ENCODE measurements at places on chromosomes 4 and X.

- no peak for DNase-seq
These were observed 413.2 kb upstream of the CXorf51B start for GRCh38 chrX:146396409-146396808.

GRCh38 chrX:154056770-154057241 lies 37.1 kb upstream of the IRAK1 start:
- DNase-seq: peak; percentile 27

DNA sequence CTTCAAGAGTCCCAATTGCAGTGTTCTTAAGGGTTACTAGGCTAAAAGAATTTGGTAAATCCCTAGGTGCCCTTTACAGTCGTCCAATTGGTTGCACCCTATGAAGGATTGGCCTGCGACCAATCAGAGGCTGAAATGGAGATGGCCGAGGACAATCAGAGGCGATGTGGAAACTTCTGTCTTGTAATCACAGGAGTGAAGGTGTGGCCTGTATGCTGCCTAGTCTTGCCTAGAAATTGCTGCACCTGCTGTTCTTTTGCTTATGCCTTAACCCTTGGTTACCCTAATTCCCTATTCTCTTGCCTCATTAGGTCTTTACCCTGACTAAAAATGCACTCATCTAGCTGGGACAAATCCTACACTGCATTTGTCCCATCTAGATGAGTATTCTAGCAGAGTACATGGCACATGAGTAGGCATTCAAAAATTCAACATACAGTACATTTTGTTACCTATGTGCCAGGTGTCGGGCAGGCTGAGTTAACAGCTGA lies 1.0 kb upstream of the DCK start:
- peak; percentile 26 for DNase-seq

DNA sequence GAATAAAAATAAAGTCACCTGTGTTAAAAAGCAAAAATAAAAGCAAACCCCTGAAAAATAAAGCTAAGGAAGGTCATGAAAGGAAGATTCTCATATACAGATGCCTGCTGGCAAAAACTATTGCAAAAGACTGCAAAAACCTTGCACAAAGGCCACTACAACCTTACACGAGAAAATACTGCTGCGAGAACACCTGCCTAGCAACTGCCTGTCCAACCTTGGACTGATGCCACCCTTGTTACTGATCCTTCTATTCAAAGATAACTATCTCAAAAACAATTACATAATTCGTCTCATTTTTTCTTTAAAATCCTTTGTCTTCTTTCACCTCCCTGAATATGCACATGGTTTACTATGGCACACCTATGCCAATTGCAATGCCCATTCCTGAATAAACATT lies 49.6 kb downstream of the SLC2A9 start:
- no peak for DNase-seq

GRCh38 chr4:64911846-64912245 lies 502.6 kb upstream of the TECRL start:
- DNase-seq: no peak

GRCh38 chr4:169756971-169757574 lies 671 bp downstream of the HPF1 start:
- peak; percentile 19 for DNase-seq

GRCh38 chrX:86014421-86014820 lies 32.9 kb downstream of the CHM start:
- no peak for DNase-seq

- peak; percentile 89 for DNase-seq
These were observed 4.6 kb downstream of the MAGIX start for GRCh38 chrX:49166914-49167739.

GRCh38 chrX:154419189-154419588 lies 7.8 kb downstream of the TAFAZZIN start:
- no peak for DNase-seq

DNA sequence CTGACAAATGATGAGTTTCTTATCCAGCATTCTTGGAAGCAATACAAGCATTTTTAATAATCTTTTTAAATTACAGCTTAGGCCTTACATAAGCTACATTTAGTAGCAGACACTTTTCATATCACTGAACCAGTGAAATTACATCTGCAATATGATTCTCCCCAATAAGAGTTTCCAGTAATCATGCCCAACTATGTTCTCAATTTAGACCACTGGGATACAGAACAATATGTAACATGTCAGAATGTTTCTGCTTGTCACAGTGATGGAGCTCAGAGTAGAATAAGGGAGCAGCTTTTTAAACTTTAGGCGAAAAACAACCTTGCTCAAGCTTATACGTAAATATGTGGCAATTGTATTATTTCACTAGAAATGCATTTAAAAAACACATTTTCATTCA lies 1132.2 kb downstream of the FAT4 start:
- DNase-seq: no peak

DNA sequence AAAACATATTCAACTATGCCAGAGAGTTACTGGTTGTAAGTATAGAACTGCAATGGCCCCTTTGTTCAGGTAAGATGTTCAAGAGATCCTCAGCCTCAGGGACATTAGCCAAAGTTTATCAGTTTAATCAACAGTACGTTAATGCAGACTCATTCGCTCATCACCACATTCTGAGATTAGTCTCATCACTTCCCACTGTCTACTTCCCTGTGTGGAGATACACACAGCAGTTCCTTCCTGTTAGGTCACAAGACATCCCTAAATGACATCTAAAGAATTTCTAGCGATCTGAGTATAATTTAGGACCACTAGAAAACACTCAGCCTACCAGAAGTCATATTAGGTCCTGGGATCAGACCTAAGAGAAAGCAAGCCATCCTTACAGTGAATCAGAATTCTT lies 10.4 kb downstream of the SLC10A7 start:
- peak; percentile 69 for DNase-seq

DNA sequence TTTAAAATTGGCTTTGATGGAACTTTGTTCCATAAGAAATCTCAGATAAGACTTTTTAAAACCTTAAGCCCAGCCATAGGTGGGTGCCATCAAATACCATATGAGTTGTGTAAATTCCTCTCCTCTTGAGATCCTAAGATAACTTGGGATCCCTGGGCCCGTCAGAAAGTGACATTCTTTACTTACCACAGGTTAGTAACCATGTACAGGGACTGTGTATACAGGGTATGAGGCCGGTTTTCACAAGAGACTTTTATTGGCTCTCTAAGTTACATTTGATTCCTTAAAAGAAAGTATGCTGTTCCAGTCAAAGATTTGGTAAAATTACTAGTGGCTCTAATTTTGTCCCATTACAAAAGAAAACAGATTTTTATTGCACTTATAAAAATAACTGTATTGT lies 110.1 kb downstream of the APOOL start:
- DNase-seq: no peak

GRCh38 chr4:15516494-15516893 lies 46.8 kb downstream of the CC2D2A start:
- no peak for DNase-seq

- DNase-seq: peak; percentile 5
These were observed 84.9 kb downstream of the RAB28 start for GRCh38 chr4:13399257-13399656.

GRCh38 chr4:68249434-68249833 lies 3.9 kb upstream of the TMPRSS11B start:
- DNase-seq: no peak

GRCh38 chr4:8276358-8277240 lies 7.0 kb downstream of the HTRA3 start:
- no peak for DNase-seq

- no peak for DNase-seq
These were observed 639 bp upstream of the SORCS2 start for GRCh38 chr4:7191546-7192251.

- no peak for DNase-seq
These were observed 42.4 kb downstream of the KIAA0232 start for GRCh38 chr4:6824772-6825402.

DNA sequence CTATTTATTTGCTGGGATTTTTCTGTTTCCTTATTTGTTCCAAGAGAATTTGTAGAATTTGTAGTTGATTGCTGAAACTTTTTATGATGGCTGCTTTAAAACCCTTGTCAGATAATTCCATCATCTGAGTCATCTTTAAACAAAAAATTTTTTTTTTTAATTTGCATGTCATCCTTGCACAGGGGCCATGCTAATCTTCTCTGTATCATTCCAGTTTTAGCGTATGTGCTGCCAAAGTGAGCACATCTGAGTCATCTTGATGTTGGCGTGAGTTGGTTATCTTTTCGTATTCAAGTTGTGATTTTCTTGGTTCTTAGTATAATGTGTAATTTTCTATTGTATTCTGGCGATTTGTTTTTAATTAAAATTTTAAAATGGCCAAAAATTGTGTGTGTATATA lies 18.7 kb upstream of the ZNF157 start:
- DNase-seq: no peak

DNA sequence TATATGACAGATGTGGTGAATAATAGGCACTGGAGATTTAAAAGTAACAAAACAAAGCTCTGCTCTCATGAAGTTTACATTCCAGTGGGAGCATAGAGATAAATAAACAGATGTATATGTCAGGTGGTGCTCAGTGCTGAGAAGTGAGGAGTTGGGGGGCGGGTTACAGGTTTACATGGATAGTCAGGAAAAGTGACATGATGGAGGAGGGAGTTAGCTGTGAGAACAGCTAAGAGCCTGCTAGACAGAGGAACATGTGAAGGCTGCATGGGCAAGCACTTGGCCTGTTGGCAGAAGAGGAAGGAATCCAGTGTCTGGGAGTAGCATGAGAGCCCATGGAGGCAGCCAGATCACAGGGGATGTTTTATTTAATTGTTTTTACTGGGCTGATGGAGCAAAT lies 10.2 kb upstream of the TMEM156 start:
- no peak for DNase-seq

GRCh38 chrX:8432396-8432795 lies 32.2 kb upstream of the VCX3B start:
- DNase-seq: no peak

DNA sequence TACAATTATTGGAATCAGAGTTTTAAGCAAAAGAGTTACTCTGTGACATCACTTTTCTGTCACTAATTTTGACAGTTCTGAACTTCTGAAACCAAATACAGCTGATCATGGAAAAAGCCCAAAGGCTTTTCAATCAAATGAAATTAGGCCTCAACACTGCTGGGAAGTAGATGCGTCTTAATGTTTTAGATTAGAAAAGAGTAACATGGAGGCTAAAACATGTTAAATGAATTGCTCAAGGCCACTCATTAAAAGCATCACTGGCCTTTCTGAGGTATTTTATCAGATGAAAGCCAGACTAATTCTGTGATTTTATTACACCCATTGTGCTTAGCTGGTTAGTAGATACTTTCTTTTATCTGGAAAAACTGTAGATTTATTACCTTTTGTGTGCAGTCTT lies 672.6 kb downstream of the CENPC start:
- no peak for DNase-seq

DNA sequence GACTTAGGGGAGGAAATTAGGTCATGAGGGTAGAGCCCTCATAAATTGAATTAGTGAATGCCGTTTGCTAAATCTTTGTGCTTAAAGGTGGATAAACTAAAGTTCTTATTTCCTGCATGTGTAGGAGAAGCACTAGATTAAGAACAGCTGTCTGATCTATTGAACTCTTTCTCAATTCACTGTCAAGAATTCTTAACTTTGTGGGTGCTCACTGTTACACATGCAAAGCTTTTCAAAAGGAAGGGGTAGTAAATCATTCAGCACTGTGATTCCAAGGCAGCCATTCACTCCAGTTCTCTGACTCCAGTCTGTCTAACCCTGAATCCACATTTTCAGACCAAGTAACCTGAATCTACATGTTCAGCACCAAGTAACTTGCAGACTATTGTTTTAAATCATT lies 1520.1 kb downstream of the PCDH18 start:
- DNase-seq: no peak

DNA sequence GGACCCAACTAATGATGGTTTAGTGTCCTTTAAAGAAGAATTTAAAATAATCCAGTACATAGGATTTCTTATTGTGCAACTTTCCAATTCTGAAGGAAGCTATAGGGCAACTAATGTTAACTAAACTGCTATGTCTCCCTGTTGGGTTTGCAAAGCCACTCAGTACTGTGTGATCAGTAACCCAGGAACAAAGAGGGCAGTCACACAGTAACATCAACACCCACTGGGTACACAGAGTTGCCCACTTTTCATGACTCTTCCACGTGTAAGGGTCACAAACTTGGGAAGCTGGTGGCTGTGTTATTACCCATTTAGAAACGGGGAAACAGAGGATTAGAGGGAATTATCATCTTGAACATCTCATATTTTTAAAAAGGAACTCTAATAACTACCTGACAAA lies 555.0 kb upstream of the DIPK2B start:
- no peak for DNase-seq

GRCh38 chrX:41347186-41347585 lies 13.2 kb downstream of the DDX3X start:
- DNase-seq: no peak

GRCh38 chrX:118506805-118507480 lies 11.3 kb downstream of the DOCK11 start:
- no peak for DNase-seq

DNA sequence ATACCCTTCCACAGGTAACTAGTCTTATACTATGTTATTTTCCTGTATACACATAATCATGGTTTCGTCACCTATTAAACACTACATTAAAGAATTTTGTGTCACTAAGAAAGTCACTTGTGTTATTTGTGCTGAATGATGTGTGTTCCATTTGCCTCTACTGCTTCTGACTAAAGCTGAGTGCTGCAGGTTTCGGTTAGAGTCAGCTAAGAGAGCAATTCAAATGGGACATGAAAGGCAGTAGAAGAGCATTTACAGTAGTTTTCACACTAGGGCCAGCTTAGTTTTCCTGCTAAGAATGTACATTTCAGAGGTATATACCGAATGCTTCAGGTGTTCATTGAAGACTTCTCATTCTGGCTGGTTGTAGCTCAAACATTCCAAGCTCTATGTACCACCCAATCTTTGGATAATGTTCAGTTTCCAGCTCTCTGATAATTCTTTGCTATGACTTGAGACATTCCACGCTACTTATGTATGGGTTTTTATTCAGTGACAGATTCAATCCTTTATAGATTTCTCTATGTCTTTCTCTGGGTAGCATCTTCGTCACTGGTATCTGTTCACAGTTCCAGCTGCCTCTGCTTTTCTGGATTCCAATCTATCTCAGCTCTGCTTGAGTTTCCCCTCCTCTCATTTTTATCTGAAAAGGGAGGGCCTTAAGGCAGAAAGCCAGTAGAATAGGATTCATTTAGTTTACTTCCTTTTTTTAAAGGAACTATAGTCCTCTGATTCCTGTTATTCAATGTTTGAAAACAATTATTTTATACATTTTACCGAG lies 164.4 kb downstream of the CXXC4 start:
- no peak for DNase-seq

GRCh38 chr4:77446601-77447000 lies 159.0 kb upstream of the CXCL13 start:
- DNase-seq: no peak

- DNase-seq: no peak
These were observed 969.1 kb upstream of the PCDH10 start for GRCh38 chr4:132180020-132180427.

- DNase-seq: peak; percentile 64
These were observed 21.9 kb upstream of the EMCN start for GRCh38 chr4:100539706-100540105.

GRCh38 chrX:107716816-107717700 lies 58.5 kb downstream of the TSC22D3 start:
- DNase-seq: peak; percentile 92

GRCh38 chrX:131958724-131959123 lies 64.4 kb upstream of the STK26 start:
- peak; percentile 16 for DNase-seq

GRCh38 chr4:138200236-138200590 lies 41.9 kb downstream of the SLC7A11 start:
- no peak for DNase-seq

All from hematopoietic multipotent progenitor cell treated with erythropoietin and hydrocortisone succinate and interleukin-3 and kit ligand, for 6 days (in vitro differentiated cells).